Stimulated activated CD4-positive, alpha-beta T cell treated with anti-CD3 and anti-CD28 coated beads, Interleukin-1b, Interleukin-23, amount 100 ng/mL, for 1 hour (primary cell): ENCODE measurements at places on chromosomes 2 and 18.

DNA sequence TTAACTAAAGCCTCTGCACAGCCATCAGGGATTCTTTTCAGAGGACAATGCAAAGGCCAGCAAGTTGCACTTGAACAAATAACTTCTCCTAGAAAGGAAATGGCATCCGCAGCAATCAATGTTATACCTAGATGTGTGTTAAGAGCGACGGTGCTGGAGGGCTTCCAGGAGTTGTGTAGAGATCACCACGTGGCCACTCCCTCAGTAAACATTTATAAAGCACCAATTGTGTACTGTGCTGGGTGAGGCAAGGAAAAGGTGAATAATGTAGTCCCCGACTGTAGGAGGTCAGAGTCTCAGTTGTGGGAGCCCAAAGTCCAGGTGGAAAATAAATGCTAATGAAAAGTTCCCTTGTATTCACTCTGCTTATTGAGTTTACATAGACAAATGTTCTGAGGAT lies 135.0 kb downstream of the ALK start:
- no peak for DNase-seq

GRCh38 chr2:28355521-28356094 lies 37.0 kb upstream of the FOSL2 start:
- DNase-seq: no peak

DNA sequence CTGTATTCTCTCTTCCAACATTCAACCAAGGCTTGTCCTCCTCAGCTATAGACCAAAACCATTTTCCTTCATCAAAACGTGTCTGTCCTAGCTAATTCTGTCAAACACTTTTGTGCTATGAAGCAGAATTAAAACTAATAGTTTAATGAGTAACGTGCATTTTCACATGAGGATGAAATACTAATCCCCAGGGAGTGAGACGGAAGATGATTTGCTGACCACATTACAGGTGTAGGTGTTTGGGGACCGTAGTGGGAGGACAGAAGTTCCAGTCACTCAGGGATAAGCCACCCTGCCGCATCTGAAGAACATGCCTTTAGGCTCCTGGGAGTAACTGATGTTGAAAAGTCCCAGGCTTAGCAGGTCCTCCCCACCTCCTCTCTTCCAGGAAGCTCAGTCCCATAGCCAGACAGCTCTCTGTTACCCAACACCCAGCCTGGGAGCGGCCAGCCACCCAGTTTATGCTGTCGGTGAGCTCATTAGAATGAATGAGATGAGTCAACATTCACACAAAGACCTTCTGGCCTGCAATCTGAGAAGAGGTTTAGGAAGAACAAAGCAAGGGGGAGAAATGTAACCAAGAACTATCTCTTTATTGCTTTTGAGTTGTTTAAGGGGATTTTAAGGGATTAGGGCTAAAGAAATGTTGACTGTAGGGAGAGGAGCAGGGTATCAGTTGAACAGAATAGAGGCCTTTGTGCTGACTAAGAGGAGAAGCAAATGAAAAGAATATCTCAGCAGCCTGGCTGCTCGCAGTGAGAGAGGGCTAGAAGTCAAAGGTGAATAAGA lies 122.5 kb downstream of the FOXI3 start:
- DNase-seq: no peak

- no peak for DNase-seq
Observed at GRCh38 chr2:218523651-218524050, 44.5 kb downstream of the USP37 start.

GRCh38 chr2:72153026-72153791 lies 5.5 kb upstream of the CYP26B1 start:
- no peak for DNase-seq

GRCh38 chr2:19812166-19812565 lies 89.6 kb downstream of the TTC32 start:
- DNase-seq: no peak

DNA sequence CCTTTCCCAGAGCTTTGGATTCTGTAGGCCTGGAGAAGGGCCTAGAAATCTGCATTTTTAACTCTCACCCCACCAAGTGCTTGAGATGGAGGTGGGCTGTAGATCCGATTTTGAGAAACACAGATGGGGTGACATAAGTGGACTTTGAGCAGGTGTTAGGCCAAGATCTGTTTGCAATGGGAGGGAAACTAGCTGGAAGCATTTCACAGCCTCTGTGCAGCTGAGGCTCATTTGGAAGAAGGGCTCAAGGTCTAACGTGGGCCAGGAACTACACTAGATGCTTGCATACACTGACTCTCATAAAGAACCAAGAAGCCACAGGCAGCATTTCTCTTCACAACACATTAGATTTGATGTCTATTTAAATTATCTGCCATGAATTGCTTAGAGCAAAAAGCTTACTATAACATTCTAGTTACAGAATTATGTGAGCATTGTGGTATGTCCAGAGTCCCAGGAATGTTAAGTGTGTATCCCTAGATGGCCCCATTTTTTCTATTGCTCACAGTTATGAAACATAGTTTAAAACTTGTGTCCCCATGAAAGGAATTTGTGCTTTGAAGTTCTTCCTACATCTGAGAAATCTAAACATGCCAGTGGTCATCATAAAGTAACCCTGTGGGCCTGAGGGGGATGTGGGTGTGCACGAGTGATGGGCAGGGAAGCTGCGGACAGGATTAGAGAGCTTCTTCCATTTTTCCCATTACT lies 77.2 kb downstream of the CD28 start:
- no peak for DNase-seq

- no peak for DNase-seq
Observed at GRCh38 chr2:85888020-85888683, 638 bp downstream of the ST3GAL5 start.
